Activated CD4-positive, alpha-beta T cell treated with anti-CD3 and anti-CD28 coated beads for 36 hours (primary cell): ENCODE measurements at places on chromosomes 2 and 18. TPM values are rescaled to one million over a fixed set of nuclear protein-coding genes. Genes with fewer than 3 reads are reported as not detected.

CPS1 gene
- 3.2 TPM for total RNA-seq

KIDINS220 gene
- 22.7 TPM for total RNA-seq

STPG4 gene
- 0.14 TPM for total RNA-seq

IFIH1 gene
- total RNA-seq: 36.8 TPM

UGT1A10 gene
- total RNA-seq: not detected

PKP4 gene
- 58.4 TPM for total RNA-seq

NTSR2 gene
- not detected for total RNA-seq

C2orf92 gene
- 8.9 TPM for total RNA-seq

ATP6V1B1 gene
- total RNA-seq: not detected

QPCT gene
- 0.64 TPM for total RNA-seq

FN1 gene
- total RNA-seq: 0.70 TPM

RAPGEF4 gene
- 0.50 TPM for total RNA-seq

SH2D6 gene
- 2.2 TPM for total RNA-seq

LCT gene
- 0.16 TPM for total RNA-seq

CABLES1 gene
- total RNA-seq: 3.7 TPM

ASB18 gene
- total RNA-seq: not detected

PPP1R1C gene
- total RNA-seq: not detected

ACMSD gene
- total RNA-seq: not detected

RGPD3 gene
- total RNA-seq: 0.05 TPM

GAD1 gene
- total RNA-seq: 6.9 TPM

FOXI3 gene
- not detected for total RNA-seq

COLEC11 gene
- 0.18 TPM for total RNA-seq

IGFBP2 gene
- 9.8 TPM for total RNA-seq

LYPD6B gene
- not detected for total RNA-seq

C18orf63 gene
- not detected for total RNA-seq

AKAIN1 gene
- total RNA-seq: not detected

FTCDNL1 gene
- 4.3 TPM for total RNA-seq

ALPI gene
- total RNA-seq: not detected

PDE6D gene
- 31.1 TPM for total RNA-seq

KCNG2 gene
- total RNA-seq: not detected

PLEKHA3 gene
- total RNA-seq: 27.3 TPM

NOL4 gene
- total RNA-seq: not detected

TTC31 gene
- total RNA-seq: 24.0 TPM

TBR1 gene
- not detected for total RNA-seq

GREB1L gene
- total RNA-seq: not detected

GREB1 gene
- 0.65 TPM for total RNA-seq

CIB4 gene
- not detected for total RNA-seq

SCYGR7 gene
- total RNA-seq: not detected

IL37 gene
- total RNA-seq: not detected

SLC5A7 gene
- total RNA-seq: not detected

FAP gene
- total RNA-seq: not detected

NT5DC4 gene
- not detected for total RNA-seq

MDH1B gene
- total RNA-seq: 1.3 TPM

SRD5A2 gene
- total RNA-seq: not detected

TRABD2A gene
- 42.2 TPM for total RNA-seq

CUL3 gene
- 85.8 TPM for total RNA-seq

PKDCC gene
- total RNA-seq: not detected
